ENCODE measurements at places on chromosomes 16 and 17. TPM values are rescaled to one million over a fixed set of nuclear protein-coding genes. Genes with fewer than 3 reads are reported as not detected.

The FOXL1 gene
- 43.2 TPM for total RNA-seq

- DNase-seq: no peak
These were observed 1378.8 kb upstream of the CDH8 start for GRCh38 chr16:63415014-63415413.

DNA sequence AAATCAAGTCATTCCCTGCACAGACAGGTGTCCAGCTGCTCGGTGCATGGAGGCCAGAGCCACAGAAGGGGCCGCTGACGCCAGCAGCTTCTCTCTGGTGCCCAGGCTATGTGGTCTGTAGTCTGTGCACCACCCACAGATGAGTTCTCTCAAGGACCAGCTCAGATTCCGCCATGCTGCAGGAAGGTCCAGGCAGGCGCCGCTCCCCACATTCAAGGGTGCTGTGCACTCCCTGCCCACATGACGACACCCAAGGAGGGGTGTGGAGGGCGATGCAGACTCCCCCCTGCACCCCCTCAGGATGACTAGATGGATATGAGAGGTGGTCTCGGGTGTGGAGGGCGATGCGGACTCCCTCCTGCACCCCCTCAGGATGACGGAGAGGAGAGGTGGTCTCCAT, 119.0 kb downstream of the ANKRD11 start:
- no peak for DNase-seq

The GNAO1 gene
- 5.1 TPM for total RNA-seq

DNA sequence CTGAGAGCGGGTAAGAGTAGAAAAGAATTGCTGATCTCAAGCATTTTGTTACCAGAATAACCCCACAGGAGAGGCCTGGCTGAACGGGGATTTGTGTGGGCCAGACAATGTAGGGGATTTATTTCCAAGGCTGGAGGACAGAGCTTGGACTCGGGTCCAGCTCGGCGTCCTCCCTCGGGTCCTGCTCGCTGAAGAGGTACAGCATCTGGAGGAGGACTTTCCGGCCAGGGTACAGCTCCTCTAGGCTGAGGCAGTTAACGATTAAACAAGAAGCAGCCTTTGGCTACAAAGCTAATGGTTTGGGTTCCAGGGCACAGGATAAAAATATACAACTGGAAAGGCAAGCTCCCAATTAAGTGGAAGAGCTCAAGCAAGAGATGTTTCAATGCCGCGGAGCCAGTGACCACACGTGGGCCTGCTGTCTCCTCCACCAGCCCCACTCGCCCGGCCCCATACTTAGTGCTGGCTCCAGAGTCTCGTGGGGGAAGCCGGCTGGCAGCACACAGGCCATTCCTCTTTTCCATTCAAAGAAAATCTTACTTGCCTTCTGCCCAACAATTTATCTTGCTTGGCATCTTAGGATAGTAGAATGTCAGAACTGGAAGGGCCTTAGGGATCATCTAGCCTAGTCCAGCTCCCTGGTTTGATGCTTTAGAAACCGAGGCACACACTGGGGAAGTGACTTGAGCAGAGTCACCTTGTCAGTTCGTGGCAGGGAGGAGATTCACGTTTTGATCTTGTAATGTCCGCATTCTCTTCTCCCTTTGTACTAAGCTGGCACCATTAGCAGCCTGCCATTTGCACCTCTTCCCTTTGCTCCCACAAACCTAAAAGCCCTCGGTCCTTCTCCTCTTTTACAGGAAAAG, 85.9 kb upstream of the TBX2 start:
- DNase-seq: no peak

The HCFC1R1 gene
- 16.2 TPM for total RNA-seq

DNA sequence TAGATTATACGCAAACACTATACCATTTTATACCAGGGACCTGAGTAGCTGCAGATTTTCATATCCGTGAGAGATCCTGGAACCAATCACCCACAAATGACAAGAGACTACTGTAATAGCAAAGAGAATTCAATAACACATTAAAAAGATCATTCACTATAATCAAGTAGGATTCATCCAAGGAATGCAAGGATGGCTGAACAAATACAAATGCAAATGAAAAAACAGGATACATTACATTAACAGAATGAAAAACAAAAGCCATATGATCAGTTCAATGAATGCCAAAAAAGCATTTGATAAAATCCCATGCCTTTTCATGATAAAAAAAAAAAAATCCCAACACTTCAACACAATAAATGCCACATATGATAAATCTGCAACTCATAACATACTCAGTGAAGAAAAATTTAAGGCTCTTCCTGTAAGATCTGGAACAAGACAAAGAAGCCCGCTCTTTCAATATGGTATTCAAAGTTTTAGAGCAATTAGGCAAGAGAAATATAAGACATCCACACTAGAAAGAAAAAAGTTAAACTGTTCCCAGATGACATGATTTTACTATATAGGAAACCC, 29.0 kb downstream of the N4BP1 start:
- DNase-seq: no peak

- peak; percentile 95 for DNase-seq
These were observed at the start of gene MRPS23 for GRCh38 chr17:57849874-57850754. Gene MRPS23, minus strand, starts transcription at chr17:57850044. Its CDS starts 34 bp downstream, at chr17:57850010.
